ENCODE measurements at places on chromosomes 2 and 18.

- DNase-seq, result no peak
Observed at GRCh38 chr2:101956465-101957438, 35.0 kb upstream of the IL1R2 start.

DNA sequence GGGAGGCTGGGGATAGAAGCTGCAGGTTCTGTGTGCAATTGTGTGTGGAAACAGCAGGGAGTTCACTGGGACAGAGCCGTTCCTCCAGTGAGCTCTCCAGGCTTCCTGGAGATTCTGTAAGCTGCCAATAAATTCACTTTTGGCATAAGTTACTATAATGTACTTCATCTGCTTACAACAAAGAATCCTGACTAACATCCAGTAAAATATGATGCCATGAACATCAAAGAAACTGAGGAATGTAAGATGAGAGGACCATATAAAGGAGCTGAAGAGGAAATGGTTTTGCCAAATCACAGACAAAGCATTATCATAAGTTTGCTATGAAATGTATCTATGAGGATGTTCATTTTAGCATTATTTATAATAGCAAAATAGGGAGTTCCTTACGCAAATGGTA, 175.3 kb downstream of the KCNE4 start:
- no peak for DNase-seq

DNA sequence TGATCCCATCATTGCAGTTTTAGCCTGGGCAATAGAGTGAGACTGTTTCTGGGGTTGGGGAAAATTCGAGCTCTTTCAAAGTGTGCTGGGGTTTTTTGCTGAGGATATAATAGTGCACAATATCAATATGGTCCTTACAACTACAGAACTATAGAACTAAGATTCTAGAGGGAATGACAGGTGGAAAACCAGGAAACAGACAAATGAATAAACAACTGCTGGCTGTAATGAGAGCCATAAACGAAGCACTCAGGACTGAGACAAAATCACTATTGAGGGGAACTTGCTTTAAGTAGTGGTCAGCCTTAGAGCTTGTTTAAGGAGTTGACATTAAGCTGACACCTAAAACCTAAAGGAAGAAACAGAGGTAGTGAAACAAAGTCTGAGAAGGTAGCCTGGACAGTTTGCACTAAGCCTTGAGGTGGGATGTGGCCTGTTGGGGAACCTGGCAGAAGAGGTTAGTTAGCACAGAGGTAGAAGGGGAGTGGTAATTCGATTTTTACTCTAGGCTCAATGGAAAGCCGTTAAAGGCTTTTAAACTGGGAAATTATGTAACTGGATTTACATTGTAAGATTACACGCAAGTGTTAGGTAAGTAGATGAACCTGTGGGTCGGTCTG, 33.8 kb downstream of the LCLAT1 start:
- DNase-seq, result no peak

- DNase-seq, result no peak
Observed at GRCh38 chr2:150706561-150706960, 219.1 kb upstream of the RND3 start.

- DNase-seq, result no peak
Observed at GRCh38 chr2:159879051-159879604, 81.1 kb upstream of the CD302 start.

GRCh38 chr2:20438334-20439192, 8.3 kb upstream of the RHOB start:
- DNase-seq, result no peak

DNA sequence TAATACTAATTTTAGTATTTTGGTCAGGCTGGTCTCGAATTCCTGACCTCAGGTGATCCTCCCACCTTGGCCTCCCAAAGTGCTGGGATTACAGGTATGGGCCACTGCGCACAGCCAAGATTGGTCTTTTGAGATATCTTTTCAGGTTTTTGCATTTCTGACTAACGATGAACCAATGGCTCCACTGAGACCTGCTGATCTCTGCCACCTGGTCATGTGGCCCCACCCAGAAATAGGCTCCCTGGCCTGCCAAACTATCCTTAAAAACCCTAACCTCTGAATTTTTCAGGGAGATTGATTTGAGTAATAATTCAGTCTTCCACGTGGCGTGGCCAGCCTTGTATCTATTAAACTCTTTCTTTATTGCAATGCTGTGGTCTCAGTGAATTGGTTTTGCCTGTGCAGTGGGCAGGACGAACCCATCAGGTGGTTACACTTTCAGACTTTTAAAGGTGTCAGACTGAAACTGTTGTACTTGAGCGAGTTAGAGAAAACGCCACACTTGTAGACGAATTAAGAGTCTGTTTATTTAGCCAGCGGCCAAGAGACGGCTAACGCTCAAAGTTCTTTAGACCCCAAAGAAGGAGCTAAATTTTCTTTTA, 85.8 kb upstream of the MSH6 start:
- DNase-seq, result no peak

GRCh38 chr18:22503803-22504202, 86.1 kb upstream of the CTAGE1 start:
- DNase-seq, result no peak

- no peak for DNase-seq
Observed at GRCh38 chr2:19744456-19745199, 157.2 kb downstream of the TTC32 start.

Measured in effector memory CD4-positive, alpha-beta T cell (primary cell).